Right renal pelvis (tissue), 4 donors: ENCODE measurements at places on chromosomes 6 and 20. TPM values are rescaled to one million over a fixed set of nuclear protein-coding genes. Genes with fewer than 3 reads are reported as not detected.
A peak's percentile ranks its signal among the peaks of the same experiment; 100 is the strongest.

GRCh38 chr6:71080826-71081225, 124.0 kb upstream of the B3GAT2 start:
- no peak for DNase-seq

- no peak for DNase-seq
Observed at GRCh38 chr20:51442602-51443001, 99.9 kb downstream of the NFATC2 start.

DNA sequence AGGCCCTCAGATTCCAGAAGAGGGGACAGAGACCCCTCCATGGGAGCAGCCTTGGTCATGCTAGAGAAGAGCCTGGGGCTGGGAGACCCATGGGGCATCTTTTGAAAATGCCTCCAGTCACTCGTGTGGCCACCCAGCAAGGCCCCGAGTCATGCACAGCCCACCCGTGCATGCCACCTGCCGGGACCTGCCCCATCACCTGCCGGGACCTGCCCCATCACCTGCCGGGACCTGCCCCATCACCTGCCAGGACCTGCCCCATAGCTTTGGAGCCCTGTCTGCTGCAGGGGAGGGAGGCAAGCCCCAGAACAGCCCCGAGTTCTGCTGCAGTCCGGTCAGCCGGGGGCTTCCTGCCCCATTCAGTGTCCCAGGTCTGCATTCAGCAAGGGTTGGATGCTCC, 37.5 kb upstream of the SLCO4A1 start:
- no peak for DNase-seq

DNA sequence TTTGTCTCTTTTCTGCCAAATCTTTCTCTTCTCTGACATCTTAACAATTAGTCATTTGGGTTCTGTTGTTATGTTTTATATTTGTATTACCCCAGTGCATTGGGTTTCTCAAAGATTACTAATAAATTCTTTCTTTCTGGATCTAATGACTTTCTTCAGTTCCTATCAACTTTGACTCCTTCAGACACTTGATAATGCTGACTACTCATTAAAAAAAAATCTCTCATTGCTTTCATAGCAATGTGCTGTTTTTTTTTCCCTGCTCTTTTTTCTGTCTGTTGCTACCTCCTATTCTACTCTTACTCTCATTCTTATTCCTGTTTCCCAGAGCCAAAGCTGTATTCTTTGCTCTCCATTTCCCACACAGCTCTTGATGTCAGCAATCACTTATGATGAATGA, 81.3 kb upstream of the MAP3K7 start:
- DNase-seq: no peak

DNA sequence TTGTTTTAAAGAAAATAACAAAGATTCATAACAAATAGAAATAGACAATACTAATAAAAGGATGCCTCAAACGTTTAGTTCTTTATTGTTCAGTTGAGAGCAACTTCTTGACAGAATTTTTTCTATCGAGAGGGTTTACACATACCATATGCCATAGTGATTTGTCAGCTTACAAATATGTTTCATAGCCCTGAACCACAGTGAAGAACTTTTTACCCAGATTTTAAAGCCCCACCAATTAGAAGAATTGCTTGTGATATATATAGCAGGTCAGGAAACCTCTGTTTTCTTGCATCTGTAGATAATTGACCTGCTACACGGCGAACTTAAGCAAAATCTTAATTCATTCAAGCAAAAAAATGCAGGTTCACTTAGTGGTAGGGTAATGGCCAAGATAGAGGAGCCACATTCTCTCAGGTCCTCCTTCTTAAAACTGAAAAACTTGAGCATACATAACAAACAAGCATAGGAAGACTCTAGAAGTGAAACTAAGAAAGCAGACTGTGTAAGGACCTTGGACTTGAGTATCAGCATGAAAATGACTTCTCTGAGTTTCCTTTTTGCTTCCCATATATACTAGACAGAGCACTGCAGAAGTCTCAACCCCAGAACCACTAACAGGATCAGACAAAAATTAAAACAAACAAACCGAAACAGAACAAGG, 39.5 kb downstream of the CRISP1 start:
- no peak for DNase-seq

- DNase-seq: no peak
Observed at GRCh38 chr6:33259032-33259431, 12.6 kb downstream of the VPS52 start.

GRCh38 chr20:38082894-38083293, 49.3 kb downstream of the RPRD1B start:
- DNase-seq: no peak

DNA sequence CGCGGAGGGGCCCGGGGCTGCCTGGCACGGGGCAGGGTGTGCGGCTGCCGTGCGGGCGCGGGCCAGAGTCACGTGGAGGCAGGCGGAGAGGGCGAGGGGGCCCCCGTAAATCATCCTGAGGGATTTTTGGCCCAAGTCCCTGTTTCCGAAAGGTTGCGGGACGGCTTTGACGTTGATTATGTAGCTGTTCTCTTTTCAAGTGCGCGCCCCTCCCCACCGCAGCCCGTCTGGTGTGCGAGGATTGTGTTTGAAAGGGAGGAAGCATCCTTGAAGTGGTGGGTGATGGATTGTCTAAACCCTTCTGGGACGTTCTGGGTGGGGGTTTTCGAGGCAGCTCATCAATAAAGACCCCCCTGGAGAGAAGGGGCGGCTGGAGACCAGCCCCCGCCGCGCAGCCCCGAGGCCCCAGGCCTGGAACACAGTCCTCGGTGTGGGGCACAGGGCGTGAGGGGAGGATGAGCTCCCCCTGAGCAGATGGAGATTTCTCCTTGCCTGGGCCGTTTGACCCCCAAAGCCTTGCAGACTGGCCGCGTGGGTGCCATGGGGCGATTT, 7.0 kb upstream of the FOXF2 start:
- no peak for DNase-seq

DNA sequence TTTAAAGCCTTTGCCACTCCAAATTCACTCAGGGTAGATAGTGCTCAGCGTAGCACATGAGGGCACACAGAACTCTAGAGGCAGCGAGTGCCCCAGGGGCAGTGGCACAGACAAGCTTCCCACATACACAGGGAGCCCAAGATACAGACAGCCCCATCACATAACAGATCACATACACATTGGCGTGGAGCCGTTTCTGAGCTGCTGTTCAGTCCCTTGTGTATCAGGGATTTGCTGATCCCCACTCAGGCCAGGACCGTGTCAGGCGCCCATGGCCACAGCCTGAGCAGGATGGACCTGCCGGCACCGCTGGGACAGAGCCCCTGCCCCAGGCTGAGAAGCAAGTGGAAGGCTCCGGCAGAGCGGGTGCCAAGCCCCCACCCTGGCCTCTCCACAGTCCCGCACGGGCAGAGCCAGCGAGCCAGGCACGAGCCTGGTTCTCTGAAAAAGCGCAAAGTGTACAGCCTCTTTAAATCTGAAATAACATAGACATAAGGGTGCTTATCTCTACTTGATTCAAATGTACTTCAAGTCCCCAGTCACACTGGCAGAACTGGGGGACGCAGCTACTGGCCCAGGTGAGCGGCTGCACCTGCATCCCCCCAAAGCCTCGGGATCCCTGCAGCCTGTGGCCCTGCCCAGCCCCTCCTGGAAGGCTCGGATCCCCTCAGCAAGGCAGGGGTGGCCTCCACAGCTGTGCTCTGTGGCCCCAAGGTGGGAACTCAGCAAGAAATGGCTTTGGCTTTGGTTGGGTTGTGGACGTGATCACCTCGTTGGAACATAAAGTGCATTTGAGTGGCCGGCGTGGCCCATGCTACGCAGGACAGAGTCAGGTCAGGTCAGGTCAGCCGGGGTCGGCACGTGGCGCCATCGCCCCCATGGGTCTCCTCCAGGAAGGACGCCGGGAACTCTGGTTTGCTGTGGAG, 231.3 kb downstream of the ERMARD start:
- DNase-seq: no peak

DNA sequence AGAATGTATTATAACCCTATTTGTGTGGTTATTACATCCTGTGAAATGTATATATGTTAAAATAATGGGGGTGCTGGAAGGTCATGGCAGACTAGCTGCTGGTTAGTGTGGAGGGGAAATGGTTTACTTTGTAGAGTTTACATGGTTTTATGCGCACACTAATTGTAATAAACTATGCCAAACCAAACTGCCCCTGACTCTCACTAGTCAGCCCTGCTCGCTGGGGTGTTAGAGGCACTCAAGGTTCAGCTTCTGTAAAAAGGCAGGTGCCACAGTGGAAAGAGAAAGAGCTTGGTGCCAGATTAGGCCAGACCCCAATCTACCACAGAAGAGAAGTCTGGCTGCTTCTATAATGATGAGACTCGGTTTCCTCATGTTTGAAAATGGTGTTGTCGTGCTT, 52.7 kb downstream of the GOPC start:
- no peak for DNase-seq

DNA sequence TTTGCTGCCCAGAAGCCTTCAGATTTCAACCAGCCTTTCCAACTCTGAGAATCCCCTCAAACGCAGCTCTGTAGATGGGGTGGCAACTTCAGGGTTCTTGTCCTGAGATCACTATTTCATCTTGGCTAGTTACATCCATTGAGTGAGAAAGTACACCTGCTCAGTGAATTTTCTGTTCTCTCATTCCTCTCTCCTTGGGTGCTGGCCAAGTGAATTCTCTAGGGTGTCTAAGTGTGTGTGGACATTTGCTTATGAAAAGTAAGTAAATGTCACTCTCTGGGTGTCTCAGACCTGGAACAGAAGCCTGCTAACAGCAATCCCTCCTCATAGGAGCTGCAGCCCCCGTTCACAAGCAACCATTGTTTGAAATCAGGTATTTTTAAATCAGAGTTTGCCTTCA, 3.8 kb downstream of the RIN2 start:
- DNase-seq: no peak

DNA sequence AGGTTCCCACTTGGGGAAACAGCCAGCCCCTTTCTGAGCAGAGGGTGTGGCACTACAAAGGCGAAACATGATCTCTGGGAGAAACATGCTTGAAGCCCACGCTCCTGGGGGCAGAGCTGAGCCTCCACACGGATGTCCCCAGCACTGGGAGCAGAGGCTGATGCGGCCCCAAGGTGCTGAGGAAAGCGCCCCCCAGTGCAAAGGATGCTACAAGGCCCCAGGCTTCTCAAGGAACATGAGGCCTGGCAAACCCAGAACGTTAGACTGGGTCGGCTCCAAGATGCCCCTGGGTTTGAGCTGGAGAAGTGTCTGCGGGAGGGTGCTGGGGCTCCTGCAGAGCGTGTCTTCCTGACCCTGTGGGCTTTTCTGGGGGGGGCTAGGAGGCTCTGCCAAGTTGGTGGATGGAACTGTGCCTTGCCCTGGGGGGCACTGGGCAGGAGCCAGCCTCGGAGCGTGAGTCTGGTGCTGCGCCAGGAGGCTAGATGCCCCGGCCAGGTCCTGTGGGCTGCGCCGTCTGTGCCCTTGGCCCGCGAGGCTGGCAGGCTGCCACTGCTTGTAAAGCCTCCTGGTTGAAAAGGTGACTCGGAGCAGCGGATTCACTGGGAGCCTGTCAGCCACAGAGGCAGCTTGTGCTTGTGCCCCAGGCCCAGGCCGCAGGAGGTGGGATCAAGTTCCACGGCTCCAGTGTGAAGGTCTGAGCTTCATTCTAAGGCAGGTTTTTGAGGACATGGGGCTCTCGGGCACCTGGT, 8.1 kb downstream of the SYNJ2 start:
- DNase-seq: no peak

- peak; percentile 8 for DNase-seq
Observed at GRCh38 chr6:132153221-132153898, 202.2 kb upstream of the CCN2 start.

GRCh38 chr6:431986-432385, 40.4 kb downstream of the IRF4 start:
- no peak for DNase-seq

DNA sequence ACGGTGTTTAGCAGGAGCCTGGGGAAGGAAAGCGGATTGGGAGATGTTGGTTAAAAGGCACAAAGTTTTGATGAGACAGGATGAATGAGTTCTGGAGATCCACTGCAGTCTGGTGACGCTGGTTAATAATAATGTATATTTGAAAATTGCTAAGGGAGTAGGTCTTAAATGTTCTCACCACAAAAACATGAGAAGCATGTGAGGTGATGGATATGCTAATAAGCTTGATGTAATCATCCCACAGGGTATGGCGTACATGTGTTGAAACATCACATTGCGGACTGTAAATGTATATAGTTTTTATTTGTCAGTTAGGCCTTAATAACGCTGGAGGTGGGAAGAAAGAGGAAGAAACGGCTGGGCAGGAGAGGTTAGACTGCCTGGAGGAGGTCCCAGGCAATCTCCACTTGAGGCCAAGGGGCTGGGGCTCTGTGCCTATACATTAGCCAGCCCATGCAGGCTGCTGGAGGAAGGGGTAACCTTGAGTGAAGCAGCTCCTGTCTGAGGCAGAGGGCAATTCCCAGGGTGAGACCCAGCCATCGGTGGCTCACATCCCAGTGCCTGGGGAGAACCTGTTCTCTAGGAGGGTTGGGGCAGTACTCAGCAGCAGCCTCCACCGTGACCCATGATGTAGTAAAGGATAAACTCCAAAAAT, 188.2 kb upstream of the QKI start:
- no peak for DNase-seq

DNA sequence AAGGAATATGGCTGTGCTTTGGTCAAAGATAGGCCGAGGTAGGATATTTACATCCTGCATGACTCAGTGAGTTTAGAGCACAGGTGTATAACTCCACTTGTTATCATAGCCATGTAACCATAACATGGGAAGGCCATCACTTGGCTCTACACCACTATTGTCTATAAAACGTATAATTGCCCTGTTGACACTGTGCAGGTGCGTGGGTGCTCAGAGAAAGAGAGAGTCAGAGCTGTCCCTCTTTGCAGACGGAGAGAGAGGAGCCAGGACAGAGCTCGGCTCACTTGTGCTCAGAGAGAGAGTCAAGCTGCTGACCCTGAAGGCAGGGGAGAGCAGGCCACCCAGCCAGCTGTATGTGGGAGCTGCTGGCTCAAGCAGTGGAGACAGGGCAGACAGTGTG, 46.0 kb downstream of the OR2B6 start:
- DNase-seq: no peak

DNA sequence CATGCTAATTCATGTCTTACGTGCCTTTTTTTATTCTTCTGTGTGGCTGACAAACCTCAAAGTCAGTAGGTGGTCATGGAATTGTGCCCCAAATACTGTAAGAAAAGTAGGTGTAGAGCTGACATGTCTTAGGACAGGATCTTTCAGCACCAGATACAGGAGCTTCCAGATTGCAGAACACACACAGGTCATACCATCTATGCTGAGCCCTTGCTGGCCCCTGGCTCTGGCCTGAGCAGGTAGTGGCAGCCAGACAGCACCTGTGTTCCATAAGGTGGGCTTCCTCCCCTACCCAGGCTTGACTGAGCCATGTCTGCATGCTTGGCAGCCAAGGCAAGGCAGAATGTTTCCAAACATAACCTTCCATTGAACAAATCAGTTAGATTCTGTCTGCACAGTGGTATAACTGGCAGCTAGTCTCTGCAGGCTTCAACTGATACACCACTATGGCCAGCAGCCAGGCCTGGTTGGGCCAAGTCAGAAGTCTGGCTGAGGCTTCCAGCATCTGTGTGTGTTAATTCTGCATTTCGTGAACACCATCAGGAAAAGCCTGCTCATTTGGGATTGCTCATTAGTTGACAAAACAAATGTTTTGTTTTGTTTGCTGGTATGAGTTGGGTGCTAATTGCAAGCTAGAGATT, 366.5 kb downstream of the FOXA2 start:
- no peak for DNase-seq

PPT2 gene
- polyA plus RNA-seq: 34.6 TPM

FUT9 gene
- 3.2 TPM for polyA plus RNA-seq

LBP gene
- 0.10 TPM for polyA plus RNA-seq

HTR1E gene
- 0.96 TPM for polyA plus RNA-seq

SLC17A2 gene
- 0.80 TPM for polyA plus RNA-seq

KIF6 gene
- 4.1 TPM for polyA plus RNA-seq

BPIFA2 gene
- polyA plus RNA-seq: not detected

HLA-DOA gene
- polyA plus RNA-seq: 5.3 TPM
